Stimulated activated naive CD8-positive, alpha-beta T cell treated with anti-CD3 and anti-CD28 coated beads, Interleukin-15, Interleukin-2, amounts not matched to agents 100 U/mL and 50 U/mL, for 24 hours (primary cell): ENCODE measurements at places on chromosomes 5 and 9.

- no peak for DNase-seq
Measured at GRCh38 chr5:76278261-76278789, 124.8 kb upstream of the IQGAP2 start.

DNA sequence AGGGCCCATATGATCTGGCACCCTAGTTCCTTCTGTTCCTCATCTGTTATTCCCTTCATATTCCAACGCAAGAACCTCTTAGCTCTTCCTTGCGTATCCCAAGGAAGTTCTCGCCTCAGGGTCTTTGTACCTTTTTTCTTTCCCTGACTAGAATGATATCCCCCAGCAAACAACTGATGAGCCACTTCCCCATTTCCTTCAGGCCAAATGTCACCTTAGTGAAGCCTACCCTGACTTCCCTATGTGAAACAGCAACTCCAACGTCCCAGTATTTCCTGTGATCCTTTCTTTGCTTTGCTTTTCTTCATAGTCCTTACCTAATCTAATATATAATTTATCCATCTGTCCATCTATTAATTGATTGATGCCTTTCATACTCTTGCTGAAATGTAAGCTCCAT is 47.9 kb downstream of the ERCC8 start:
- no peak for DNase-seq

DNA sequence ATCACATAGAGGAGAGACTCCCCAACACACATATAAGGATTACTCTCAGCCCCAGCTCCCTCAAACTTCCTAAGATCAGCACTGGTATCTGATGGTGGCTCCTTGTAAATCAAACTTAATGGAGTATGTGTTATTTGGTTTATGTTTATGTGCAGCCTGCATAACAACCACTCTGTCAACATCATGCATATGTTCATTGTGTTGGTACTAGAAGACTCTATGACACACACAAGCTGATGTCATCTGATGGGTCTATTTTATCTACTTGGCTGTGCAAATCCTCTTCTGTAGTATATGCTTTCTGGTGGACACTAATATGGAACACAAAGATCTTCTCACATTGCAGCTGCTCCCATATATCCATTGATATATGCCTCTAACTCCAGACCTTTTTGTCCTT is 134.0 kb upstream of the FAM174A start:
- DNase-seq: no peak

DNA sequence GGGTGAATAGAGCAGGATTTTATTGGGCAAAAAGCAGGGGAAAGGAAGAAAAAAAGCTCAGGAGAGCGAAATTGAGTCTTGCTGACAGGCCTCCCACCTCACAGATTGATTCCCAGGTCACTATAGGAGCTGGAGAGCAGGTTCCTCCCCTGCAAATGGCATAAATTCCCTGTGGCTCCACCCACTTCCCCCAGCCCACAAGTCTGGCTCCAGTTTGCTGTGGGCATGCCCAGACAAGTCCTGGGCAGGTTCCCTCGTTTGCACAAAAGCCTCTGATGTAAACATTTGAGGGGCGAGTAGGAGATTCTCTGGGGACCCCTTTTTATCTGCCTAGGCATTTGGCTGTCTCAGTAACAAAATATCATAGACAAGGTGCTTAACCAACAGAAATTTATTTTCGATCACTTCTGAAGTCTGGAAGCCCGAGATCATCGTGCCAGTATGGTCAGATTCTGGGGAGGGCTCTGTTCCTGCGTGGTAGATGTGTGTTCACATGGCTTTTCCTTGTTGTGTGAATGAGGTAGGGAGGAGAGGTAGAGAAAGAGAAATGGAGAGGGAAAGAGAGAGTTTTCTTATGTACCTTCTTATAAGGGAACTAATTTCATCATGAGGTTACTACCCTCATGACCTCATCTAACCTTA is 614.5 kb downstream of the MAT2B start:
- DNase-seq: no peak

DNA sequence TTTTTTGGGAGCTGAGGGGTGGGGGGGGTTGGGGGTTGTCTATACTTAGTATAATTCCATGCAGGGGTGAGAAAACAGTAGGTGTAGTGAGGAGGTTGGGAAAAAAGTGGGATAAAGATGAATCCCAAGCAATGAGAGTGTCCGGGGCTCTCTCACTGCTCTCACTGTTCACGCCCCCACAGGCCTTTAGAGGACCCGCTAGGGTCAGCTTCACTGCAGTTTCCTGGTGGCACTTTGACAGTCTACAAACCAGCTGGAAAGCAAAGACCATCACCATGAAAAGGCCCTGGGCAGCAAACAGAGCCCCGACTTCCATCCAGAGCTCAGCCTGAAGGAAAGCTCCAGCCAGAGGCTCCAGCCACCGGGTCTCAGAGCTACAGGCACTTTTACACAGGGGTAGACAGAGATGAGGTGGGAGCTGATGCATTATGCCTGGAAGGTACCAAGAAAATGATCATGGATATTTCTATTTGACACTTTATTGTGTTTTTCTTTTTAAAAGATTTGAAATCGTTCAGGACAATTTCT is 355.1 kb downstream of the ADAMTS6 start:
- no peak for DNase-seq

GRCh38 chr9:5042661-5043178 is 57.6 kb downstream of the JAK2 start:
- DNase-seq: no peak

DNA sequence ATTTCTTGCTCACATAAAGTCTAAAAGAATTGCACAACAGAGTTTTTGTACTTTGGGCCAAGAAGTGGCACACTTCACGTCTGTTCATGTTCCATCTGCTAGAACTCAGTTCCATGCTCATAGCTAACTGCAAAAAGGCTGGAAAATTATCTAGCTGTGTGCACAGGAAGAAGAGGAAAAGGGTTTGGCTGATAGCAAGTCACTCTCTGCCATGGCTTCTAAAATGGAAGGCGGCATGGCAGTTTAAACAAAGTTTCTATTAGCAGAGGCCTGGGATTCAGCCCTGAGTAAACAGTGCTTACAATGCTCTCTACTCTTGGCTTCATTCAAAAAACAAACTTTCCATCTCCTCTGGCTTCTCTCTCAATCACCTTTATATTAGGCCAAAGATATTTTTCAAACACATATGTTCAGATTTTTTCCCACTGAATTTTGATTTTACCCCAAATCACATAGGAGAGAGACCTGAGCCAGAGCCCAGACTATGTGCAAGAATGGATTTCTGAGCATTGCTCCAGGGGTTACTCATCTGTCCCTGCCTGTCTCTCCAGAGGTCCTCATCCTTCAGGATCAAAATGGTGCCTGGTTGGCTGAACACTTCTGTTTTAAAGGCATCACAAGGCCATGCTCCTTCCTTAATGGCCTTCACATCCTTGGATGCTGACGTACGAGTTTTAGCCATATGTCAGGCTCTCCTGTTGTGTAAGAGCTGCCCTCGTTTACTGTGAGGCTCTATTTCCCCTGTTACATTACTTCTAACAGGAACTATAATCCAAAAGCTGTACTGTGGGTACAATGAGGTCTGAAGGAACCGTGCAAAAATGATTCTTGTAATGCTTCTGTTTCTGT is 226.6 kb downstream of the SAXO1 start:
- no peak for DNase-seq

DNA sequence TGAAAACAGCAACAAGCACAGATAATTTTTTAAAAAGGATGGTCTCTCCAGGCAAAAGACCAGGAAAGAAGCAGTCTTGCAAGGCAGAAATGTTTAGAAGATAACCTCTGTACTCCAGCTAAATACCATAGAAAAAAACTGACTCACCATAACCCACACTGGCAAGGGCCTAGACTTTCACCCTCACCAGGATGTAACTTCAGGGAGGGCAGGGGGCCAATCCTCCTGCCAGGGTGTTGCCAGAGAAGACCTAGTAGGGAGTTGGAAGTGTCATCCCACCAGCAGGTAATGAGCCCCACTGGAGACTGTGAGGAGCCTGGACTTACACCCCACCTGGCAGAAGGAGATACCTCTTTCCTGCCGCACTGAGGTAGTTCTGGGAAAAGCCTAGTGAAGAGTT is 97.6 kb downstream of the PRELID2 start:
- no peak for DNase-seq

DNA sequence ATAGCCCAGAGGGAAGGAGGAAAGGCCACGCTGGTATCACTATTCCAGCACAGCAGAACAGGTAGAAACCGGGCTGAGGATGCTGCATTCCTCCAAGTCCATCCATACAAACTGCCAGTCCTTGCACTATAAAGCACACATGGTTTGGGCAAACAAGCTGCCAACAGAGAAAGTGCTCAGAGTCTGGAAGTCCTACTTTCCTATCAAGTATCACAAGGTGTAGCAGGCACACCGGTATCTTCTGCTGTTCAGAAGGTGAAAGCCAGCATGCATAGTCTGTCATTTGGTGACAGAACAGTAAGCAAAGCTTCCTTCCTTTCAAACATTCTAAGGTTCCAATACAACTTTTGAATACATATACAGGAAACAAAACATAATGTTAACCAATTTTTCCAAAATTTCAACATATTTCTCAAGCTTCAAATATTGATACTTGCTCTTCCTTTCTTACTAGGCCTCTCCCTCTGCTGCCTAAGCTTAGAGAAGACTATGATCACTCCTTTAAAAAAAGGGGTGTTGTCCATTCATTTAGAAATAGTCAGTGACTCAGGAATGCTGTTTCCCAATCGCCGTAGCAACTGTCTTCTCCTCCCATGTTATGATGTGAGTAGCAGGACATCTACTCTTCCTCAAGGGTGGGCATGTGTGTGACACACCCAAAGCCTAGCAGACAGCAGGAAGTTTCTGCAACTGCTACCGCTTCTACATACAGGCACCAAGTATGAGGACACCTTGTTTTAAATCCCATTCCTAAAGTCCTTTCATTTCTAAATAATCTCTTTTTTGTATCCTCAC is 14.7 kb downstream of the DIAPH1 start:
- DNase-seq: peak; percentile 17

DNA sequence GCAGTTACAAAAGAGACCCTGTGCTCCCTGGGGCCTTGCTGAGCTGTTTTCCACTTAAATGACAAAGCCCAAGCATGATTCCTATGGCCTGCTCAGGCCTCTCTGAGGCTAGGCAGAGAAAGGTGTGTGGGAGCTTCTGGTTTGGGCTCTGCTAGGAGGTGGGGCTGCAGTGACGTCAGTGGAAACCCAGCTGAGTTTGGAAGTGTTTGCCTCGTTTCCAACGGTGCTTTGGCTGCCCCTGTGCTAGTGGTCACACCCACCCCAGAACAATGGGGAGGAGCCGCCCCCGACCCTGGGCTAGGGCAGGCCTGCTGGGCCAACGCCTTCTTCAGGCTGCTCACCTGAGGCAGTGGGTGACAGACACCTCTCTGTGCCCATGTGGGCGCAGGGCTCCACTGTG is 10.4 kb downstream of the ANGPTL2 start:
- no peak for DNase-seq

- no peak for DNase-seq
Measured at GRCh38 chr9:69317081-69317480, 7.9 kb upstream of the ENTREP1 start.

GRCh38 chr5:34687269-34688011 is 31.3 kb downstream of the RAI14 start:
- DNase-seq: no peak

GRCh38 chr5:52134013-52134650 is 653.6 kb upstream of the ITGA1 start:
- no peak for DNase-seq

- no peak for DNase-seq
Measured at GRCh38 chr9:116891424-116891823, 204.3 kb downstream of the TRIM32 start.

- no peak for DNase-seq
Measured at GRCh38 chr5:16005225-16005624, 174.4 kb downstream of the MARCHF11 start.

DNA sequence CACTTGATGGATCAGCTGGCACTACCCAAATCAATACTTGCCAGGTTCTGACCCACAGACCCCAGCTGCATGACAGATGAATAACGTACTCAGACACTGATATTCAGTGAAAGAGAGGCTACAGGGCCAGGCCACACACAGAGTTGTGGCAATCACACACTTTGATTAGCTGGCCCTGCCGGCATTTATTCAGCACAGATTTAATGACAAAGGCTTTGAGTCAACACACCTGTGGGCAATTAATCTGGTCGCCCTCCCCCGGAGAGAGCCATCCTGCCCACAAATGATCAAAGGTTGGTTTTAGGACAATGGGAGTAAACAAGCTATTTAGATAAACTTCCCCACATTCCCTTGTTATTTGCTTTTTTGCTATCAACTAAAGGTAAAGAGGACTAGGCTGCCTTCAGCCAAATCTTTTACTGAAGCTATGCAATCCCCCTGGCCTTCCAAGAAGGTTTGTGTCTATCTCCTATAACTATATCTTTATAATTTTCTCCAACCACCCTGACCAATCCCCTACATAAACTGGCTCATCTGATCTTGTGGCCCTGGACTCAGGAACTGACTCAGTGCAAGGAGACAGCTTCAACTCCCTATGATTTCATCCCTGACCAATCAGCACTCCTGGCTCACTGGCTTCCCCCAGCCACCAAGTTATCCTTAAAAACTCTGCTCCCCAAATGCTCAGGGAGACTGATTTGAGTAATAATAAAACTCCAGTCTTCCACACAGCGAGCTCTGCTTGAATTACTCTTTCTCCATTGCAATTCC is 12.7 kb upstream of the TRIM32 start:
- no peak for DNase-seq

DNA sequence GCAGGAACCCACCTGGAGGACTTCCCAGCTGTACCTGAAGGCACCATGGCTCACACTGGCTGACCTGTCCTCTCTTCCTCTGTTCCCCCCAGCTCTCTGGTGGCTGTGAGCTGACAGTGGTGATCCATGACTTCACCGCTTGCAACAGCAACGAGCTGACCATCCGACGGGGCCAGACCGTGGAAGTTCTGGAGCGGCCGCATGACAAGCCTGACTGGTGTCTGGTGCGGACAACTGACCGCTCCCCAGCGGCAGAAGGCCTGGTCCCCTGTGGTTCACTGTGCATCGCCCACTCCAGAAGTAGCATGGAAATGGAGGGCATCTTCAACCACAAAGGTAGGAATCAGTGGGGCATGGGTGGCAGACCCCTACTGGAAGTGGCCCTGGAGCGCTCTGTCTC is 161.9 kb upstream of the OTULINL start:
- no peak for DNase-seq

- DNase-seq: no peak
Measured at GRCh38 chr5:154370119-154370518, 75.7 kb upstream of the SAP30L start.

DNA sequence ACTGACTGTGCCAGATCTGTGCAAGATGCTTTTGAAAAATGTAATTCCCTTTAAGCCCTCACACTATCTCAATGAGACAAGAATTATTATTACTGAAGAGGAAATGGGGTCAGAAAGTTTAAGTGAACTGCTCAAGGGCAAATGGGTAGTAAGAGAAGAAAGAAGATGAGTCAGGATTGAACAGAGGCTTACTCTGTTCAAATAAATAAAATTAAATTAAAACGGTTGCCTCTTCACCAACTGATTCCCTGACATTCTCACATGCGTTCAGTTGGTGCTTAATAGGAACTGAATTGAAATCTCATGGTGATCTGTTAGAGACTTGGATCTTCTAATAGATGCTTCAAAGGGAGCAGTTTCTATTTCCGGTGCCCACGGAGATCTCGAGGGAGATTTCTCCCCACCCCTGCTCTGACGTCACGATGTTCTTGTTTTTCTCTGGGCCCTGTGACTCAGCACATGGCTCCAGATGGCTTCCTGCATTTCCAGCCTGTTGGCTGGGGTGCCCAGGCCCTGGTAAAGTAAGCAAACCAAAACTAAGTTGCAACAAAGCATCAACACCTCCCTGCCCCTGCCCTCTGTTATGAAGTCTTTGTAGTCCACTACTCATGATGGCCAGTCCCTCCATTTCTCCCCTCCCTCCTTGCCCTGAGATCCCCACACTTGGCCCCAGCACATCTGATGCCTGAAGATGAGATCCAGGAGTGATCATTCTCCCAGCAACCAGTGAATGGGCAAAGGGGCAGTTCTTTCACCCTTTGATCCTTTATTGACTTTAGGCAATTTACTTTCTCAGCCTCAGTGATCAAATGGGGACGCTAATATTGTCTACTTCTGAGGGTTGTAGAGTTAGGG is 106.1 kb upstream of the CPEB4 start:
- peak; percentile 63 for DNase-seq
